Effector CD4-positive, alpha-beta T cell (primary cell): ENCODE measurements at places on chromosomes 16 and 17.

DNA sequence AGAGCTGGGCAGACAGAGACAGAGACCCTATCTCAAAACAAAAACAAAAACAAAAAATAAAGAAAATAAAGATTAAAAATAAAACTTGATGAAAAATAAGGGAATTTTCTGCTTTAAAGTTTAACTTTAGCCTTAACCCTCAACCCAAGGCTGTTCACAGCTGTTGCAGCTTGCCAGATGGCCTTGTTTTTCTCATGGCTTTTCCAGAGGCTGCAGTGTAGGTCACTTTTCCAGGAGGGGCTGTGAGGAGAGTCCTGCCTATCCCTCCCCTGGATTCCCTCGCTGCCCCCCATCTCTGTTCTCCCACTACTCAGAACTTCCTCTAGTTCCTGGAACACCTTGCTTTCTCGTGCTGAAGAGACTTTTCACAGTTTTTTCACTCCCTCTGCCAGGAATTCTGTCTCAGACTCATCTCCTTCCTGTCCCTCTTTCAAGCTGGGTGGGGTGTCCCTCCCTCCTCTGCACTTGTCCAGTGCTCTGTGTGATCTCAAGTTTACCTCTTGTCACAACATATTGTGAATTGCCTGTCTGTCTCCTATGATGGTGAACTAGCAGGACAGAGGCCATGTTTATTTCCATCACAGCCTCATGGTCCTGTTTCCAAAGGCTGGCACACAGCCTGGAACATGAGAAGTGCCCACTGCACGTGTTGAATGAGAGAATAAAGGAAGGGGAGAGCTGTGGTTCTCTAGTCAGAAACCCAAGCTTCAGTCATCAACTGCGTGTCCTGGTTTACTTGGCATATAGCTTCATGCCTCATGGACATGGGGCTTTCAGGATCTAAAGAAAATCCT lies 69.9 kb upstream of the MSI2 start:
- DNase-seq, result no peak

DNA sequence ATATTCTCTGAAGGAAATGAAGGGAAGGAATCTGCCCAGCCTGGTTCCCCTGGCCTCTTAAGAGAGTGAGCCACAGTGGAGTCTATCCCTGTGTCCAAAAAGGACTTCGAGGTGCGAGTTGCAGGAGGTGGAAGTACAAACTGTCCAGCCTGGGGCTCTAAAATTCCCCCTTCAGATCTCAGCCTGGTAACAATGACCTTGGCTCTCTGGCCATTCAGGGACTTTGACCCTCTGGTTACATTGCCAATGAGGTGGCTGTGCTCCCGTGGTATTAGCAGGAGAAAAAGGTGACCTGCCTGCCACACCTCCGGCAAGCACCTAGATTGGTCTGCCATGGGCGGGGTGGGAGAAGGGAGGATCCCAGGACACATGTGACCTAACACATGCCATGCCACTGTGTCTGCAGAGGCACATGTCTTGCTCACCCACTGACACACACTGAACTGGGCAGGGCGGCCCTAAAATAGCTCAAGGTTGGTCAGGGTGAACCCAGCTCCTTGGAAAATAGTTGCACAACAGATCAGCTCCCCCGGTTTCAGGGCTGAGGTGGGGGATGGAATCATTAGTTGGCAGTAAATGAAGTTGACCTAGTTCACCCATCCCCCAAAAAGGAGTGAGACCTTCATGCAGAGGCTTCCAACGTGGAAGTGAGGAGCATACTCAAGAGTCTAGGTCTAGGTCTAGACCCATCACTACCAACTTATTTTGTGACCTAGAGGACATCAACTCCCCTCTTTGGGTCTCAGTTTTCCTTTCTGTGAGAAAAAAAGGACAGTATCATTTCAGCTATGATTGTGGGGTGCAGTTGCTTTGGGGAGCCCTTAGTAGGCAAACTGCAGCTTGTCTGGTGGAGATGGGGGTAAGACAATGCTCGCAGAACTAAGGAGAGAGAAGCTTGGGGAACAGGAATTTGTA lies 2.2 kb downstream of the NR1D1 start:
- DNase-seq, result no peak

GRCh38 chr16:49604602-49605001 lies 231.0 kb downstream of the C16orf78 start:
- DNase-seq, result no peak

- no peak for DNase-seq
Measured at GRCh38 chr17:50953831-50954601, 87.9 kb upstream of the TOB1 start.

- no peak for DNase-seq
Measured at GRCh38 chr17:73455050-73455687, 143.4 kb upstream of the CDC42EP4 start.

DNA sequence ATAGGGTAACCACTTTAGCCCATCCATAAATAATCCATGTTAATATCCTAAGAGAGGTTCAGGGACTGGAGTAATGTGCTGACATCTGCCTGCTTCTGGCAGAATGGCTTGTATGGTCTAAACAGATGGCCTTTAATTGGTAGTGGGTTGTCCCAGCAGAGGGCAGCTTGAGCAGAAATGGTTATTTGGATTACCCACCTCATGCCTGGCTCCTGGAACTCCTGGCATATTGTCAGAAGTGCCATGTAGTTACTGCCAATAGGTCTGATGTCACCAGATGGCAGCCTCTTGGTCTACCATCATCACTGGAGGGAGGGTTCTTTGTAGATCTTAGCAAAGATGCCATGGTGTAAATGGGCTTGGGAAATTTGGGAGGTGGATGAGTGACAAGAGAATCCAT lies 157.5 kb upstream of the SOX9 start:
- no peak for DNase-seq

DNA sequence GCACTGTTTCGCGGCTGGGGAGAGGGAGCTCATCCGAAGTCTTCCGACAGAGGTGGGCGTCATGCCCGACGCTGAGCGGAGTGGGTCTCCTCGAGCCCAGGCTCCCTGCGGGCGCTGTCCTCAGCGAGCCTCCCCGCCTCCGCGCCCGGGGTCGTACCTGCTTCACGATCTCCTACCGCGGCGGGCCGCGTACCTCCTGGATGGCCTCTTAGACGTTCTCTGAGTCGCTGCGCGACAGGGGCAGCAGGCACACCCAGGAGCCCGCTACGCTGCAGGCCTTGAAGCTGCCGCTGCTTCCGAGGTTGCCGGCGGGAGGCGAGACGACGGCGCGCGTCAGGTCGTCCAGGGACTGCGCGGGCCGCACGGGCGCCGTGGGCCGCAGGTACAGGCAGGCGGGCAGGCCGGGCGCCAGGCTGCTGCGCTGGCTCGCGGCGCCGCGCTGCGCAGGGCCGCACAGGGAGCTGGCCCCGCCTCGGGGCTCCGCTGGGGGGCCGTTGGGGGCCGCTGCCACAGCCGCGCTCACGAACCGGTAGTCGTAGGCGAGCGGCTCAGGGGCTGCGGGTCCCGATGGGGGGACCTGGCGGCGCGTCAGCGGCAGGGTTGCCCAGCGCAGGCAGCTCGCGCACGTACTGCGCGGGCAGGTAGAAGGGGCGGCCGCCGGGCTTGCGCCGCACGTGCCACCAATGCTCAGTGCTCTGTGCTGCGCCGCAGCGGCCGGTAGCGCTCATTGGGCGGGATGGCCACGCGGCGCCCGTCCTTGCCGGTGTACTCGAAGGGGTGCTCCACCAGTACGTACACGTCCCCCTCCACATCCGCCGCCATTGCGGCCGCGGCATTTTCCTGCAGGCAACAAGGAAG lies 116.4 kb upstream of the SMURF2 start:
- DNase-seq, result no peak

GRCh38 chr17:74919440-74920305 lies 3.4 kb downstream of the USH1G start:
- no peak for DNase-seq

DNA sequence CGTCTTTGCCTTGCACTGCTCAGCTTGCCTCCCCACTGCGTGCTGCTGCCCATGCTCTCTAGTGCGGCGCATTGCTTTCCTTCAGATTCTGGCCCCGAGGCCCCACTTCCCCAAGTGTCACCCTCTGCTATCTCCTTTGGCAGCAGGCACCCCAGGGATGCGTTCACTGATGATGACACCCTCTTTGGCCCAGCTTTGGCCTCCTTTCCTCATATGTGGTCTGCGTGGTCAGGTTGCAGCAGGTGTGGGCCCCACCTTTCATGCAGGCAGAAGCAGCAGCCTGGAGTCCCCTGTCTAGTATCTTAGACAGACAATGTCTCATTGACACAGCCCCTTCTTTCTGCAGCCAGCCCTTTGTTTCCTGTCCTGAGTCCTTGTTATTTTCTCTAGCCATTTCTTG lies 4.8 kb upstream of the CCL3 start:
- DNase-seq, result no peak

GRCh38 chr17:7211491-7212273 lies 8.0 kb downstream of the DLG4 start:
- no peak for DNase-seq

- no peak for DNase-seq
Measured at GRCh38 chr17:76544546-76545365, 4.9 kb downstream of the PRCD start.

DNA sequence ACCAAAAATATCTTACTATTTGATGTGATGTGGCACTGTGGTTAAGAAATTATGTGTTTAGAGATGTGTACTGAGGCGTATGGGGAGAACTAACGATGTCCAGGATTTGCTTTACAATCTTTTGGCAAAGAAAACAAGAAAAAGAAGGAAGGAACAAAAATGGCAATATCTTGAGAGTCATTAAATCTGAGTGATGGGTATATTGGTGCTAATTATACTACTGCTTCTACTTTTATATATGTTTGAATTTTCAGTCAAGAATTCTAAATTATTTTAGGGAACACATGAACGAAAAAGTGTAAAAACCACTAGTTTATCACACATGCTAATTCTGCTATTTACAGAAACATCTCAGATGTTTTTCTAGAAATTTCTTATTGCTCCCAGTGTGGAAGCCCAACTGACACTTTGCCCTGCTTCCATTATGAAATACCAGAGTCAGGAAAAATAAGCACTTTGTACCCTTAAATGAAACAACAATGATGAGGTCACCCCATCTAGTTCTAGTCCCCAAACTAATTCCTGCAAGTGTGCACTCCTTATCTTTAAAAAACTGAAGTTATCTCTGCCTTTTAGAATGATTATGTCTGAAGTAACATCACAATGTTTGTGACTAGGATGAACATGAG lies 18.8 kb downstream of the TAT start:
- DNase-seq, result no peak

- no peak for DNase-seq
Measured at GRCh38 chr17:58643147-58643546, 48.7 kb downstream of the TEX14 start.

DNA sequence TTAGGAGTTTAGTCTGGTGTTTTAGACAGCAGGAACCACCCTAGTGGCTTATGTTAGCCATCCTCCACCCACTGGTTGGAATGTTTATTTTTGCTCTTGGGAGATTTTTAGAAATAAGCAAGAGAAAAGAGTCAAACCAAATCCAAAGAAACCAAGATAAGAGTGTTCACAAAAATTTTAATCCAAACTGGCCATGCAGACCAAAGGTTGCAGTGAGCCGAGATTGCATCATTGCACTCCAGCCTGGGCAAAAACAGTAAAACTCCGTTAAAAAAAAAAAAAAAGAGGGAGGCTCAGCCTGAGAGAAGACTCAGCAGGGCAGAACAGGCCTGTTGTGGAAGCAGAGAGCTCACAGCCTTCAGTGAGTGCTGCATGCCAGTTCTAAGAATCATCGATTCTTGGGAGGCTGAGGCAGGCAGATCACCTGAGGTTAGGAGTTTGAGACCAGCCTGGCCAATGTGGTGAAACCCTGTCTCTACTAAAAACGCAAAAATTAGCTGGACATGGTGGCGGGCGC lies 12.2 kb upstream of the C16orf54 start:
- no peak for DNase-seq

DNA sequence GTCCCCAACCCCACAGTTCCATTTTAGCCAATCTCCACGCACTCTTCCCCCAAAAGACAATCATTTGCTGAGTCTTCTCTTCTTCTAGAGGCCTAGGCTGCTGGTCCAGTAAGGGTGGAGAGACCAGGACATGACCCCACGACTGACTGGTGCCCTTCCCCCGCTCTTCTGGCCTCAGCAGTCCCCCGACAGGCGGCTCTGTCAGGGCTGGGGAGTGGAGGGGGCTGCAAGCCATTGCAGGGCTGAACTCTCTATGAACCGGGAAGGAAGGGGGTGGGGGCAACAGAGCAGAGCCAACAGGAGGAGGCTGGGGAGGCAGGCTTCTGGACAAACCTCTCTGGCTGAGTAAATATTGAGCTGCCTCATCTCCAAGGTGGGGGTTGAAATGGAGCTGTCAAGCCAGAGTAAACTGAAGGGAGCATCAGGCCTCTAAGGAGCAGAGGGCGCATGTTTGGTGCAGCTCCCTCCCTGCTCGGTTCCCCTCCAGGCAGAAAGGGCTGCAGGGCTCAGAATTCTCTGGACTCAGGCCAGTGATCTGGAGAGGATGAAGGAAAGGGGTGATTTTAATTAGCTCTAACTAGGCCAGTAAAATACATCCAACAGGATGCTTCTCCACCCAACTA lies 8.7 kb downstream of the HOXB1 start:
- no peak for DNase-seq

DNA sequence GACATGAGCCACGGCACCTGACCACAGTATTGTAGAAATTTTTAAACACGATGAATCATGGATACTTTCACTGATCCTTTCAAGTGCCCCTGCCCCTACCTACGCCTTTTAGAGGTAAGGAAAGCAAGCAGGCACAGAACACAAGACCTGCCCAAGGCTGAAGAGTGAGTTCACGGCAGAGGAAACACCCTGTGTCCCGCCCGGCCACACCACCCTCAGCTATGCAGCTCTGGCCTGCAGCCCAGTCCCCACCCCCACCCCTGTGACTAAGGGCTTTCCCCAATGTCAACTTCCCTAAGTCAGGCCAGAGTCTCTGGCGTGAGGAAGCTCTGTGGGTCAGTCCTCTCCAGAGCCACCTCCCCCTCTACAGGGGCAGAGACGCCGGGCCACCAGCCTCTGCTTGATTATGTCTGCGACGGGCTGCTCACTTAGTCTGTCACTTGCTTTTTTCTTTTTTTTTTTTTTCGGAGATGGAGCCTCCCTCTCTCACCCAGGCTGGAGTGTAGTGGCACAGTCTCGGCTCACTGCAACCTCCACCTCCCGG lies 8.4 kb downstream of the SLC16A5 start:
- DNase-seq, result no peak

- DNase-seq, result no peak
Measured at GRCh38 chr16:72764015-72764654, 283.8 kb downstream of the ZFHX3 start.

- DNase-seq, result no peak
Measured at GRCh38 chr17:36934144-36934691, 3.1 kb upstream of the LHX1 start.

GRCh38 chr17:36861531-36861930 lies 75.7 kb upstream of the LHX1 start:
- DNase-seq, result no peak

DNA sequence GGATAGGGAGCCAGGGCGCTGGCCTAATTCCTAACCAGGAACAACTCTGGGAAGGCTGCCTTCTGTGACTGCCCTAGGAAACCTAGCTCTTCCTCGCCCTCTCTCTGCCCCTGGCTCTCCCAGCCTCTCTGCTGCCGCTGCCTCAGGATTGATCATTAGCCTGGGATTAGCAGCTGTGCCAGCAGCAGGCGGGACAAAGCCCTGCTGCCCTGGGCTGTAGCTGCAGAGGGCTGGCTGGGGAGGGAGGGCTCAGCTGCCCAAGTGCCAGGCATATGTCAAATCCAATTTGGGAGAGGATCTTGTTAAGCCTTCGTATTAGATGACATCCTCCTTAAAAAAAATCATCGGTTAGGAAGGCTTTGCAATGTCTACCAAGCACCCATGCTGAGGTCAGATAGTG lies 144.8 kb upstream of the CCL2 start:
- DNase-seq, result no peak
